ENCODE measurements at places on chromosomes 2 and 18. TPM values are rescaled to one million over a fixed set of nuclear protein-coding genes. Genes with fewer than 3 reads are reported as not detected.

CNOT9 gene
- total RNA-seq = 69.6 TPM

KLHL14 gene
- total RNA-seq = not detected

HOXD11 gene
- 26.4 TPM for total RNA-seq

PLA2R1 gene
- 13.0 TPM for total RNA-seq

SH3BP4 gene
- total RNA-seq = 115 TPM

SRD5A2 gene
- not detected for total RNA-seq

LIMS3 gene
- 14.2 TPM for total RNA-seq

PCARE gene
- not detected for total RNA-seq

SETBP1 gene
- 2.6 TPM for total RNA-seq

DUSP2 gene
- 2.3 TPM for total RNA-seq

CCDC148 gene
- total RNA-seq = 0.32 TPM

LYG2 gene
- total RNA-seq = not detected

FAM98A gene
- total RNA-seq = 152 TPM

CABYR gene
- total RNA-seq = 6.4 TPM

FABP1 gene
- not detected for total RNA-seq

ACKR3 gene
- not detected for total RNA-seq

ASXL3 gene
- total RNA-seq = under 0.01 TPM

CAPN14 gene
- under 0.01 TPM for total RNA-seq

SNTG2 gene
- under 0.01 TPM for total RNA-seq

SKOR2 gene
- total RNA-seq = not detected

SCN9A gene
- total RNA-seq = 72.1 TPM

ZNF804A gene
- total RNA-seq = 5.8 TPM

SF3B6 gene
- 112 TPM for total RNA-seq

Data from fibroblast of villous mesenchyme (primary cell).